DMS 273 treated with DMSO at 0.1 percent for 48 hours (cell line): ENCODE measurements at places on chromosomes 2 and 18.

GRCh38 chr2:117853873-117854272 is 39.4 kb downstream of the DDX18 start:
- no peak for DNase-seq

GRCh38 chr2:152565884-152566727 is 151.2 kb downstream of the PRPF40A start:
- DNase-seq, result no peak

GRCh38 chr2:125224830-125225229 is 1199.7 kb downstream of the CNTNAP5 start:
- DNase-seq, result no peak

GRCh38 chr2:11968521-11968920 is 222.1 kb downstream of the LPIN1 start:
- no peak for DNase-seq

DNA sequence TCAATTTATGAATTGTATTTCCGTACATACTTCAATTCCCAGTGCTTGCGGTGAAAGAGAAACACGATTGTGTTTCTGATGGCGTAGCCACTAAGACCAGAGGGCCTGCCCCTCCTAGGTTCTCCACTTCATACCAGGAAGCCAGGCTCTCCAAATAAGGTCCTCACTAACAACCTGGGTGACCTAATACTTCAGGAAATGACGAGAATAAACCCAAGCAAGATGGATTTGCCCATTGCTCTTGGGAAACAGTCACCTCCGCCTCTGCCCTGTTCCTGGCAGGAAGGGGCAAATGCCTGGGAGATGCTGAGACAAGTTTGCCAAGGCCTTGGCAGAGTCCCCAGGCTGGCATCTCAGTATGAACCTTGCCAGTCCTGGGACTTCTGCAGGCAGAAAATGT is 41.8 kb downstream of the TTC32 start:
- no peak for DNase-seq

DNA sequence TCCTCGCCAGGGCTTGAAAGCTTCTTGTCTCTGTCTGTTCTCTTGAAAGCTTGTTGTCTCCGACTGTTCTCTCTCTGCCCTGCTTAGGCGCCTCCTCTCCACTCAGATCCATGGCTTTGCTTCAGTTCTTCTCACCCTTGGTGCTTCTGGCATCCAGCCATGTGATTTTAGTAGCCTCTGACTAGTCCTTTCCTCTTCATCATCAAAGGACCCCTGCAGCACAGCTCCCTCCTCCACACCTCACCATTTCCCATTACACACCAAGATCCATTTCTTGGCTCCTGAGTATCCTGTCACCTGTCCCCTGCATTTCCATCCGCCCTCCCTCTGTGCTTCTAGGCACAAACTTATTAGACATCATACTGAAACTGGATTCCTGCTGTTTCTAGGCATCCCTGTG is 59.4 kb downstream of the ZNF236 start:
- no peak for DNase-seq

DNA sequence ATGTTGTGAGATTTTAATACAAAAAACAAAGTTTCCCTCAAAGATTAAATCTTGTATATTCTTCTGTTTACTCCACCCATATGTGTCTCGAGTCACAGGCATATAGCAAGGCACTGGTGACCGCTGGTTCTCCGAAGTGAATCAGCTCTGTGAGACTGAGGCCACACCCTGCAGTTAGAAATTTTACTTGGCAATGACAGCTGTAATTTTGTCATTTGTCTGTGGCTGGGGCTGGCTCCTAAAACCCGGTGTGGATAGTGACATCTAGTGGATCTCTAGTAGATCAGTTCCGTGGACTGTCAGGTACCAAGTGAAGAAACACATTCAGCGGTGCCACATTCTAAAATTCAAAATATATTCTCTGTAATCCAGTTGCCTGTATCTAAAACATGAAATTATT is 278.0 kb downstream of the NEDD4L start:
- peak; percentile 12 for DNase-seq

DNA sequence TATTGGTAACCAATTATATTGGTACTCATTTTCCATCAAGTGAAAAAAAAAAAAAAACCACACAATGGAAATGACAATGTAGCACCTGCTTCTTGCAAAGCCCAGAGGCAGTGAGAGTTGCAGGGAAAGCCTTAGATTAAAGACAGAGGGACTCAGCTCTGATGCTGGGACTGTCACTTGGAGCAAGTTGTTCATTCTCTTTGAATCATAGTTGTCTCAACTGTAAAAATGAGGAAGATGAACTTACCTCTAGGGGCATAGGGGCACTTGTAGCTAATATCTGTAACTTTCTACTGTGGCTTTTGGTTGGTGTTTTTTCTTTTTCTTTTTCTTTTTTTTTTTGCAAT is 81.4 kb upstream of the LPIN2 start:
- no peak for DNase-seq

DNA sequence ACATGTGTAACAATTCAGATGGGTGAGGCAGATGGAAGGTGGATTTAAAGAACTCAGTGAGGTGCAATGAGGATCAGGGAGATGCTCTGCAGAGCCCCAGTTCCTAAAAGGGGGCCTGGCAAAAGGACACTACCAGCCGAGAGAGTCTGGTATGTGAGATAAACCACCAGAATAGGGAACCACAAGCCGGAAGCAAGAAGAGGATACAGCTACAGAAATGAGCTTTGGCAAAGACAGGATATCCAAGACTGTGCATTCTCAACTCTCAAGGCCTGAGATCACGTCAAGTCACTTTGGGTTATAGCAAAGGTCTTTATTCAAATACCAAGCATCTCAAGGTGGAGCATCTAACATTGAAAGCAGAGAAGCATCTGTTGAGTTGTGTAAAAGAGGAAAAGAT is 293.5 kb downstream of the ARHGAP15 start:
- no peak for DNase-seq

DNA sequence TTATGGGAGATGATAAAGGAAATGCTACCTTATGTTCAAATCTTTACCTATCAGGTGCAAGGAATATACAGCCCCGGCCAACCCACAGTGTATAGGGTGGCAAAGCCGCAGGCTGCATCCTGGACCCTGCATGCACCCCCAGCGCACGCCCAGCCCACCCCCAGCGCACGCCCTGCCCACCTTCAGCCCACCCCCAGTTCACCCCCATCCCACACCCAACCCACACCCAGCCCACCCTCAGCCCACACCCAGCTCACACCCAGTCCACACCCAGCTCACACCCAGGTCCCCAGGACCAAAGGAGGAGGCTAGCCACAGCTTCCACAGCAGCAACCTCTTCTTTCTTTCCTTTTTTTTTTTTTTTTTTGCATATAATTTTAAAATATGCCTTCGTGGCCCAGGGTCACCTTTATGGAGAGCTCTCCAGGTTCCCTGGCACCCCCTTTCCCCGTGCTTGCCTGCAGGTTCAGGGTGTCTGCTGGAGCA is 120.9 kb downstream of the PTGR3 start:
- DNase-seq, result no peak

- DNase-seq, result no peak
Measured at GRCh38 chr2:188291142-188291616, 495 bp upstream of the GULP1 start.

GRCh38 chr2:122315306-122315705 is 559.9 kb downstream of the TSN start:
- no peak for DNase-seq

GRCh38 chr18:59660786-59661743 is 36.2 kb downstream of the CCBE1 start:
- no peak for DNase-seq

DNA sequence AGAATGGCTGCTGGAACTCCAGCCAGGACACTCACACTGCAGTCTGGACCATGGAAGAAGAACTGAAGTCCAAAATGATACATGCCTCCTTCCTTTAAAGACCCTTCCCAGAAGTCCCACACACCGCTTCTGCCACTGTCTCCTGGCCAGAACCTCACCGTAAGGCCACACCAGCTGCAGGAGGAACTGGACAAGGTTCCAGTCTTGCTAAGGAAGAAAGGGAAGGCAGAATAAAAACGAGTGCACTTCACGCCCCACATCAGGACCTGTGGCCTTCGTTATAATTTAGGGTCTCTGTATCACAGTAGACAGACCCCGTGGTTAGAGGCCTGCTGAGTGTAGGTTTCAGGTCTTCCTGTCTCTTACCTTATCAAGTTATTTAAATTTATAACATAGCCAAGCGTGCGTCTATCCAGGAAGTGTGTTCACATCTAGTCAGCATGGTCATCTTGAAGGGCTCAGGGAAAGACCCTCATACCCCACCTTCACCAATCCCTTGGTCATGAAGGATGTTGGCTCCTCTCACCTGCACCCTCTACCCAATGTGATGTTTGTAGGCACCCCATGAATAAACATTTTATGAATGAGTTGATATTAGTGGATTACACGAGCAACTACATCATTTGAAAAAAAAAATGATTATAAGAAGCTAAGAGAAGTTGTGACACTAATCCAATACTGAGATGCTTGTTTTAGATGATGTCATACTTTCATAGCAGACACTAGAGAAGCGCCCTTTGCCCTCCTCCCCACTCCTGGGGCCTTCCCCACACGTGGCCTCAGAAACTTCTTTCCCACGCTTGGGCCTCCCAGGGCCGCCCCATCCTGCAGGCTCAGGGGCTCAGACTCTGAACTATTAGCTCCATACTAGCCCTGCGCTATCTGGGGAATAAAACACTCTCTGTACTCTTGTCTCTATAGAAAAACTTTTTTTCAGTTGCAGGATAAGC is 157.6 kb downstream of the FAM210A start:
- no peak for DNase-seq

GRCh38 chr18:29928081-29928480 is 1114.5 kb downstream of the DSC3 start:
- DNase-seq, result no peak

DNA sequence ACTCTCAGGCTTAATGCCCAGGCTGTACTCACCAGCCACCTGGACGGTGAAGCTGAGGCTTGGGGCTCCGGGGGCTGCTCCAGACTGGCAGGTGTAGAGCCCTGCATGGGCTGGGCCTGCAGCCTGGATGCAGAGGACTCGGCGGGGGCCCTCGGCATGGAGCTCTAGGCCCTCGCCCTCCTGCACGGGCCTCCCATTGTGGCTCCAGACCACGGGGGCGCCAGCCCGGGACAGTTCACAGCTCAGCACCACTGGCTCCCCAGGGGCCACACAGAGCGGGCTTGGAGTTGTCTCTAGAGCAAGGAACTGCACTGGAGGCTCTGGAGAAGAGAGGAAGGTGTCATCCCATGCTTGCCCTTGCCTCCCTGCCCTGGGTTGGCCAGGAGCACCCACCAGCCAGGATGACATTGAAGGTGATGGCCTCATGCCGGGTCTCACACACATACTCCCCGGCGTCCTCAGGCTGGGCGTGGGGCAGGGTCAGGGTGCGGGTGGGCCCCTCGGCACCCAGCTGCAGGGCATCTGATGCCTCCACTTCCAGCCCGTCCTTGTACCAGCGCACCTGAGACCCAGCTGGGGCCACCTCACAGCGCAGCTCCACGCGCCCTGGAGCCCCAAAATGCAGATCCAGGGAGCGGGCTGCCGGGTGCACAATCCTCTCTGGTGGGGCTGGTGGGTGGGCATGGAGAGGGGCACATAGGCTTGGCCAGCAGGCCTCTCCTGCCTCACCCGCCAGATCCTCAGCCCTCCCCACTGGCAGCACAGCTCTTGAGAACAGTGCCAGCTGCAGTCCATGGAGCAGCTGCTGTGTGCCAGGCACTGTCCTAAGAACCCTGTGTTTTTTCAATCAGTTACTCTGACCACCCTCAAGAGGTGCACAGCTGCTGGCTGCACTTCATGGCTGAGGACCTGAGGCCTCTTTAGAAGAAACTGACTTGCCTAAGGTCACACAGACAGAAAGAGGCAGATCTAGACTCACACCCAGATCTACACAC is 13.3 kb downstream of the OBSL1 start:
- DNase-seq, result no peak

GRCh38 chr2:221972813-221973478 is 325.9 kb downstream of the PAX3 start:
- DNase-seq, result no peak

DNA sequence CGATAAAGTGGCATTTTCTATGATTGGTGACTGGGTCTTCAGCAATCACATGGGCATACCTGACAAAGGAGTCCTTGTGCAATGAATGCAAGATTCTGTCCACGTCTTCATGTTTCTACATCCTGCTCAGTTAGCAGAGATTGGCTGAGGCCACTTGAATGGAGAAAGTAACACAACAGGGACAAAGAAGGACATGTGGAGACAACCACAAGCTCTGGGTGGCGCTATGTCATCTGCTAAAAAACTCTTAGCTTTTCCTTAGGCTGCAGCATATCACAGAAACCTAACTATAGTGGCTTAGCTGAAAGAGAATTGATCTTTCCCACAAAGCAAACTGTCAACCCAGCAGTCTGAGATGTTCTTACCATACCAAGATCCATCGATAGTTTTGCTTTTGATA is 1109.7 kb downstream of the SOCS6 start:
- no peak for DNase-seq

- DNase-seq, result no peak
Measured at GRCh38 chr2:143015656-143016055, 113.6 kb upstream of the ARHGAP15 start.

GRCh38 chr18:5239447-5239846 is 42.4 kb upstream of the AKAIN1 start:
- DNase-seq, result no peak

DNA sequence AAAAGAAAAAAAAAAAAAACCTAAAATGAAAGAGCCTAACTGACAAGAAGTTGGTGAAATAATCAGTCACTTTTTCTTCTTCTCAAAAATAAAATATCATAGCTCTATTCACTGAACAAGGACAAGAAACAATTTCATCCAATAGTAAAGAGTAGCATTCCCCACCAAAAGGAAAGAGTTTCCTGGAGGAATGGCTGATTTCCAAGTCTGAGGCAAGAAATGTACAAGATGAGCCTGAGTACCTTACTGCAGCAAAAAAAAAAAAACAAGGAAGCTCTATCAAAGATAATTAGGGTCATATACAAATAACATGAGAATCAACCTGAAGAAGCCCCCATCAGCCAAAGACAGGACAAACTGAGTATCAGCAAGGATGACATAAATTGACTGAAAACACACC is 11.5 kb downstream of the ROCK1 start:
- DNase-seq, result no peak

GRCh38 chr2:233482616-233483015 is 84.0 kb downstream of the USP40 start:
- DNase-seq, result no peak

DNA sequence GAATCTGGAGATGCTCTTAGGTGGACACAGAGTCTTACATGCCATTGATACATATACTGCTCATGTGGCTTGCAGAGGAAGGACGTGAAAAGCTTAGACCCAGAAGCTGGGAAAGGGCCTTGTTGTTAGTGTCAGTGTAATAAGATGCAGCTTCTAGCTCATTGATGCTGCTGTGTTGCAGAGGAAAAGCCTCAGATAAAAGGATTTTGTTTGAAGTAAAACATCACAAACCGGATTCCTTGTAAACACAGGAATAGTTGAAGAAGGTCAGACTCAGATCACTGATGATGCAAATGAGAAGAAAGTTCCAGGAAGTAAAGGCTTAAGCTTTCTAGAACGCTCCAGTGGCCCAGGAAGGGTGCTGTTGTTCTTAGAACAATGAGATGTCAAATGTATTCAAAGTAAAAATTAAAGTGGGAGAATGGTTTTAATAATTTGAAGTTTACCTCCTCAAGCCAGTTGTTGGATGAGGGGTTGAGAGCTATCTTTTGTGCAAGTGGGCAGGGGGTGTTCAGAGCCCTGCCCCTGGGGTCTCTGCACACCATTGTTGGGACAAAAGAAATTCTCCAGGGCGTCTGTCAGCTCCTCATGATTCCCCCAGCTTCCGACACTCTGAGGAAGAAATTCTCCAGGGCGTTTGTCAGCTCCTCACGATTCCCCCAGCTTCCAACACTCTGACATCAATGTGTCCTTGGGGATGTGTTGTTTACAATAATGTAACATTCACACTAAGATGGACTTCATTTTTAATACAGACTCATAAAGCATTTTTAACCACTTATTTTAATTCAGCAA is 61.3 kb upstream of the CHMP1B start:
- DNase-seq, result no peak

GRCh38 chr2:171893196-171893823 is 734 bp downstream of the SLC25A12 start:
- DNase-seq, result no peak
